NCI-H748 treated with DMSO at 0.1 percent for 48 hours (cell line): ENCODE measurements at places on chromosomes 11 and 22.

DNA sequence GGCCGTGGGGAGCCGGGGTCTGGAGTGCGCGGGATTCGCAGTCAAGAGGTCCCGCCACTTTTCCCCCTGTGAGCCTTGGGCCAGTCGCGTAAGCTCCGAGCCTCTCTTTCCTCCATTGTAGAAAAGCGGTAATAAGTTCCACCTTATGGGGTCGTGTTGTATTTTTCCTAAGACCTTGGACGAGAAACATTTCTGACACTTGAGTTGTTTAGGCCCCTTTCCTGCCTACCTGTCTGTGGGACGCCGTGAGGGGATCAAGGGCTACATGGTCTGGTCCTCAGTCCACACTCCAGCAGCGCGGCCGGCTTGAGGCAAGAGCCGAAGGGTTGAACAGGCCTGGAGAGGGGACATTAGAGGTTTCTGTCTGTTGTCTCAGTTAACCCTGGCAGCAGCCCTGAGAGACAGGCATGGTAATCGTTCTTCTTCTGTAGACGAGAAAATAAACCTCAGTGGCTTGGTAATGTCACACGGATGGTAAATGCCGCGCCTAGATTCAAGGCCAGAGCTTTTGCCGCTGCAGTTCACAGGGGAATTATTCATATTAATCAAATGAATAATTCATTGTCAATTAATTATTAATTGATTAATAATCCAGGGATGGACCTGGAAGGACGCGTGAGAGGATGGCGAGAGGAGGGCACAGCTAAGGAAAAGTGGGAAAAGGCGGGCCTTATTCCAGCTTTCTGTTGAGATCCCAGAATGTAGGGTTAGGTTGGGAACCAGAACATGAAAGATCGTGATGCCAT lies 545 bp downstream of the FEN1 start:
- DNase-seq, result no peak

DNA sequence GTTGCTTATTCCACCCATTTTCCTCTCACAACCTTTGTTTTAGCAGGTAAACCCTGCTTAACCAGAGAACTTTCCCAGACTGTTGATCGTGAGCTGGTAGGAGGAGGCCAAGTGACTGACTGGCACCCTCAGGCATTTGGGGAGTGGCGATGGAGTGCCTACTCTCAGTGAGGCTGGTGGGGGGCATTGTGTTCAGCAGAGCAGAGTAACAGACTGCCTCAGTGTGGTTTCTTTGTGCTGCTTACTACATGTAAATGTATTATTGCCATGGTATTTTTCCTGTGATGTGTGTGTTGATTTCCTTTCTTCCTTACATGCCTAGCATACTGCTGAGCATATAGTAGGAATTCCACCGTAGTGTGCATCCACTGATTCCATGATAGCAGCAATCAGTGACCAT lies 2.6 kb downstream of the MARK2 start:
- no peak for DNase-seq

GRCh38 chr22:23834406-23834792 lies 4.4 kb downstream of the DERL3 start:
- DNase-seq, result no peak

DNA sequence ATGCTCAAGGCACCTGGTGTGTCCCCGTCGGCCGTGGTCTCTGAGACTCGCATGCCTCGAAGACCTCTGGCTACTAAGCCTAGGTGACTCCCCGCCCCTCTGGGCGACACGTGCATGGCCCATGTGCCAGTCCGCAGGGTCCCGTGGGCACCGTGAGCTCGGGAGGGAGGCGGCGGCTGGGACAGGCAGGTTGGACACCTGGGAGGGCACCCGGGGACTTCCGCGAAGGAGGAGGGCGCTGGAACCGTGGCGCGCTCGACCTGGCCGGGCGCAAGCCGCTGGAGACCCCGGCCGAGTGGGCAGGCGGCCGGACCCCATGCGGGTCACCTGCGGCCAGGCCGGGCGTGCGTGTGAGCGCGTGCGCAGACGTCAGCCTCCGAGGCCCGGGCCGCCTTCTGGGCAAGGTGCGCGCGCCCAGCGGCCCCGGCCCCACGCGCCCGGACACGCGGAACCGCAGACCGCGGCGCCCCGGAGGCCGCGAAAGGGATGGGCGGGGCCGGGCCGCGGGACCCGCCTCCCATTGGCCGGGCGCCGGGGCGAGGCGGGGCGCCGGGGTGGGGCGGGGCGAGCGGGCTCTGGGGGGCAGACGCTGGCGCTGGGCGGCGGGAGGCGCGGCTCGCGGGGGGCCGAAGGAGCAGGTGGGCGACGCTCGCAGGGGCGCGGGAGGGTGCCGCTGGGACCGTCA lies 579 bp upstream of the RASD2 start:
- no peak for DNase-seq

GRCh38 chr11:27871056-27871455 lies 170.8 kb upstream of the BDNF start:
- no peak for DNase-seq

- no peak for DNase-seq
These were observed 4.9 kb upstream of the TMEM132A start for GRCh38 chr11:60919320-60919719.

GRCh38 chr22:45758603-45759002 lies 87.0 kb downstream of the ATXN10 start:
- no peak for DNase-seq

DNA sequence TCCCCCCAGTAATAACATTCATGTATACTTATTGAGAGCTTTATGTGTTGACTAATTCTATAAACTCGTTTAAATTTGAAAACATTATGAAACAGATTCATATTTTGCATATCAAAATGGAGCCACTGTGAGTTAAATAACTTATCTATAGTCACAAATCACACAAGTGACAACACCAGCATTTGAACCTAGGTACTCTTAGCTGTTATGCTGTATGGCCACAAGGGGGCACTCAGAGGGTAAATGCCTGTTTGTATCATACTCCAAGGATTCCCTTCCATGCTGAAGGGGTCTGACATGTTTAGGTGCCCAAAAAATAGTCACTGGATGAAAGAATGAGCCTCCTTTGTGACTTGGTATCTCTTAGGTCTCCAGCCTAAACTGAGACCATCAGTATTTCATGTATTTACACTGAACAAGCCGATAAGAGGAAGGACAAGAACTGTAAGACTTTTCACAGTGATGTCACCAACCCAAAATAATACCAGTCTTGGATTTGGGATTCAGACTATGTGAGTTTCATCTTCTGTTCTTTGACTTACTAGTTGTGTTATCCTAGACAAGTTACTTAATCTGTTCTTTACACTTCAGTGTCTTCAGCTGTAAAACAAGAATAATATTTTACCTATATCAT lies 12.2 kb upstream of the OR52D1 start:
- DNase-seq, result peak; percentile 12
